ENCODE measurements at places on chromosomes 7 and 10.

GRCh38 chr7:156147756-156148504 is 335.7 kb upstream of the SHH start:
- no peak for DNase-seq

DNA sequence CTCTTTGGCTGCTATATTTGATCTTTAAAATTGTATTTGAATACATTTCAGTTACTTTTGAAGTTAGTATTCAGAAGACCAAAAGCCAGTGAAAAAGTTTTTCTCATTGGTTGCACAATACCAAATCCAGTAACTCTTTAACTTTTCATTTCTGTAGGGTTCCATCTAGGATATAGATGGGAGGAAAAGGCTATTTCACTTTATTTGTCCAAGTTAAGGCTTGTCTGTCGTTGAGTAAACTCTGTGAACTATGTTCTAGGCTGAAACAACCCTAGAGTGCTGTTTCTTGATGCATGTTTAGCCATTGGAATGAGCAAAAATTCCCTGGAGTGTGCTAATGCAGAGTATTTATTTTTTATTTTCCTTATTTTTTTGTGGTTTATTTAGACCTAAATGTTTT is 834.7 kb upstream of the KCND2 start:
- DNase-seq, result no peak

DNA sequence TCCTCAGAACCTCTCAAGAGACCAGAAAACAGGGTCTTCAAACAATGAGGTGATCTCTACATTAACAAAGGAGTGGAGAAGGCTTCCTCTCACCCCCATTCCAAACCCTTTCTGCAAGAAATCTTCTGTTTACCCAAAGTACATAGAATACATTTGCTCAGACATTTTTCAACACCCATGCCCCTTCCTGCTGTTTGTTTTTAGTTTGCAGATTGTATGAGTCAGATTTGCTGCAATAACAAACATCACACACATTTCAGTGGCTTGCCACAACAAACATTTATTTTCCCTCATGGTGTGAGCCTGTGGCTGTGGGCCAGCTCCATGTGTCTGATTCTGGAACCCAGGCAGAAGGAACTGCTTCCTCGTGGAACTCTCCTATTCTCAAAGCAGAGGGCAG is 68.2 kb upstream of the BAIAP2L1 start:
- DNase-seq, result no peak

GRCh38 chr7:36311539-36311938 is 78.1 kb upstream of the ANLN start:
- DNase-seq, result no peak

DNA sequence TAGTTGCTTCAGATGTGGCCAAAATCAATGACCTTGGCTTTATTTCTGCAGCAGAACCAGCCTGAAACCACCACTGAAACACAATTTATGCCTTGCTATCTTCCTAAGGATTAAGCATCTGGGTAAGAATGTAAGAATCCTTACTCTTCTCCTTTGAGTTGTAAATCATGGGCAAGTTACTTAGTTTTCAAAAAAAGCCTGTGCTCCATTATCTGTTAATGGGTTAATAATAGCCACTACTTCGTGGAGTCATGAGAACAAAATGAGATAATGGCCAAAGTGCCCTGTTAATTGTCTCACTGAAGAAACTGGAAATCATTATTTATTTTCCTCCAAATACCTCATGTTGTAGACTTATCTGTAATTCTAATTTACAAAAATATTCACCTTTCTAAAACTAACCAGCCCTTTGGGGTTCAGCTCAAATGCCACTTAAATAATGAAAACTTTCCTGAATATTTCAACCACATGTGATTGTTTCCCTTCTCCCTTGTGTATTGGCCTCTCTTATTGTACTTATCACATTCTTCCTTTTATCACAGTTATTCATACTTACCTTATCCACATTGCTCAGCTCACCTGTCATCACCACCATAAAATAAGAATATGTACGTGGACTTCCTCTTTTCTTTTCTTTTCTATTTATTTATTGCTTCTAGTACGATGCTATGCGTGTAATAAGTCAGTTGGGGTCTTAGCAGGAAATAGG is 2.0 kb upstream of the AASS start:
- DNase-seq, result no peak

- no peak for DNase-seq
Measured at GRCh38 chr10:44060221-44060620, 324.7 kb downstream of the CXCL12 start.

DNA sequence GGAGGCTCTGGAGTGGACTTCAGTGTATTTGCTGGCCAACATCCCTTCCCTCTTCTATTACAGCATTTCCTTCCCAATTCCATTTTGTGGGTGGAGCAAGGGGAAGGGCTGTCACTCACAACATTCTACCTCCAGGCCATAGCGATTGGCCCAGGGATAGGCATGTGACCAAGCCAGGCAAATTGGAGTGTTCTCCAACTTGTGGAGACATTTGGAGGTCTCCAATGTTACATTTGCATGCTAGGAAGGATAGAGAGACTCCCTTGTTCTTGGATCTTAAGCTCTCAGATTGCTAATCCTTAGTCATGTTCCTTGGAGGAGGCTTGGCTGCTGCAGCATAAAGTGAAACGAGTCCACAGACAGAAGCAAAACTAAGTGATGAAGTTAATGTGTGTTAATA is 95.6 kb upstream of the KIF5B start:
- no peak for DNase-seq

DNA sequence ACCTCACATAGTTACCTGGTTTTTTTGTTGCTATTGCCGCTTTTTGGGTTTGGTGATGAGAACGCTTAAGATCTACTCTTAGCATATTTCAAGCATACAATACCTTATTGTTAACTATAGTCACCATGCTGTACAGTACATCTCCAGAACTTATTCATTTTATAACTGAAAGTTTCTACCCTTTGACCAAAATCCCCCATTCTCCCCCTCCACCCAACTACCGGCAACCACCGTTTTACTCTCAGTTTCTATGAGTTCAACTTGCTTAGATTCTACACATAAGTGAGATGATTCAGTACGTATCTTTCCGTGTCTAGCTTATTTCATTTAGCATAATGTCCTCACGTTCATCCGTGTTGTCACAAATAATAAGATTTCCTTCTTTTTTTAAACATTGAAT is 86.7 kb upstream of the IL6 start:
- no peak for DNase-seq

Measured in memory B cell (primary cell).